Stimulated activated CD4-positive, alpha-beta T cell treated with anti-CD3 and anti-CD28 coated beads, Interleukin-1b, Interleukin-23, amount 100 ng/mL, for 24 hours (primary cell): ENCODE measurements at places on chromosomes 7 and 10.

DNA sequence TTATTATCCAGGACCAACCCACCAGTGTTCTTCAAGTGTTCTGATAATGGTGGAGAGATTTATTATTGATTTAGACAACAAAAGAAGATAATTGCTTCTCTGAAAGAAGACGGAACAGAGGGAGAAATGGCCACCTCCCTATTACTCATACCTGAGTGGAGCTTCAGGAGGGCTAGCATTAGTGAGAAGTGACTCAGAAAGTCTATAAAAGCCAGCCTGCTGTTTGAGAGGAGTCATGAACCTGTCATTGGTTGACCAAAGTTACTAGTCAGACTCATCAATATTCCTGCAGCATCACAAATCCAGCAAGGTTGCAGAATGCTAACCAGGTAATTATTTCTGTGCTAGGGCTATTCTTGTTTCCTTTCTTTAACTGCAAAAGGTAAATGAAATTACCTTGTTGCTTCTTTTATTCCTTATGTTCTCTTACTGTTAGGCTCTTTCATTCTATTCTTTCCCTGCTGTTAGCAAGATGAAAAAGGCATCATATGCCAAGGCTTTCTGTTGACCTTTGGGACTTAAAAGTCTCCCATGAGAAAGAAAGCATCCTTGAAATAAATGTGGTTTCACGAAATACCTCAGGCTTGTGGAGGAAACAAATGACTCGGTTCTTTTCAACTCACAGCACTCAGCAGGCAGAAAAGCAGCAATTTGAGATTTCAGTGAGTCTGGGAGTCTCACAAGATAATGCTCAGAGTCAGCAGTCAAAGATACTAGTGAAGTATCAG is 256.4 kb upstream of the PHYHIPL start:
- no peak for DNase-seq

DNA sequence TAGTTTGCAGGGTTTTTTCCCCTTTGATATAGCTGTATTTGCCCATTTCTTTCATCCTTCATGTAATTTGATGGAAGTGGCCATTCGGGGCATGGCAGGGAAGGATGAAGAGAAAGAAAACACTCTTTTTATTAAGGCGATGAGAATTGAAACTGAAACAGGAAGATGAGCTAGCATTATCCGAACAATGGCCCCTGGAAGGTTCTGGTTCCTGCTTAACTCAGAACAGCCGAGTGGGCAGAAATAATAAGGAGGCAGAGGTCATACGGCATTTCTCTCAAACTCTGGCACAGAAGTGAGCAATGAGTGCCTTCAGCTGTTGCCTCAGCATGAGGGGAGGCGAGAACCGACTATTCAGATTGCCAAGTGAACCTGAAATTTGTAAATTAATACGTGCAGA is 113.2 kb upstream of the MYO3A start:
- DNase-seq, result no peak

DNA sequence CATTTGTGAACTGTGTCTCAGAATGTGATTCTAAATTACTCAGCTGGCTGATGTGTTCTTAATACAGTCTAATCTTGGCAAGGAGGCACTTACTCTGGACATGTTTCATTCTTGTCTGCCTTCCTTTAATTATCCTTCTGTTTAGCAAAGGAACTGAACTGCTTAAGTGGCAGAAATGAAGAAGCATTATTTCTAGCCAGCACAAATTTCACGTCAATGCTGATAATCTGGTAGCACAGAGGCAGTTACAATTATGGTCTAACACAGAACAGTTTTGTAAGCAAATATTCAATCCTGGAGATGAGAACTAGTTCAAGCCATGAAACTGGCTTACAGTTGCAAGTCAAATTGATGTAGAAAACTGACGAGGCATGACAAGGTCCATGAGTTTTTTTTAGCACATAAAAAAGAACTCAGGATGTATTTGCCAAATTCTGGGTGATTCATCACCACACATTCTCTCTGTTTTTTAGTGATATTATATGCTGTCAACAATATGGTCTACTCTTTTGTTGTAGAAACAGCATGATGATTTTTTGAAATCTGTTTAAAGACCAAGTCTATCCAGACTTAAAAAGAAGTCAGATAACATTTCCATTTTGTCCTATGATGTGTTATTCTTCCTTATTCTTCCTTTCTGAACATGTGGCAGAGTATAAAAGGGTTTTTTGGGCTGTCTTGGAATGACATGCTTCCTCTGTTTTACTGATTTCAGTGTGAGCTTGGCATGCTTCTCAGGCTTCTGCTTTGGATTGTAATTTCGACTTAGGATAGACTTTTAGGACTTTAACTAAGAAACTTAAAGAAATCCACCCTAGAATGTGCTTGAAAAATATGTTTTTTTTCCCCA is 154.8 kb downstream of the DNAJB9 start:
- DNase-seq, result no peak

DNA sequence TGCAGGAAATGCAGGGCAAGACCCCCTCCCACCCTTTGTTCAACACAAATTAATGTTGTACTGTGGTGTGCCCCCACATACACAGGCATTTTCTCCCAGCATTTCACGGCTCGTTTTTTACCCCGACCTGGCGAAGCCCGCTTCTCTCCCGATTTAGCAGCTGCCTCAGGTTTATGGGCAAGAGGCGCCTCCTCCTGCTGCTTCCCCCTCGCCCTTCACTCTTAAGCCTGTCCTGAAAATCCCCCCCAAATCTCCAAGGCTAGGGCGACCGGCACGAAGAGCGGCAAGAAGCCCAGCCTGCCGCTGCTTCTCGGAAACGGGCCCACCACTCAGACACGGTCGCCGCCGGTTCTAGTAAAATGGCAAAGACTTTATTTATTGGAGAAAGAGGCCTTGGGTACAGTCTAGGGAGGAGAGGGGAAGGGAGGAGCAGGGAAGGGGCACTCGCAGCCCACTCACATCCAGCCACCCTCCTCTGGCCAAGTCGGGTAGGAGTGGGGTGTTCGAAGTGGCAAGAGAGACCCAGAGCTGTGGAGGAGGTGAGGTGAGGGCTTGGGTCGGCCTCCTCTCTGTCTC is 3.3 kb downstream of the LBX1 start:
- DNase-seq, result no peak

DNA sequence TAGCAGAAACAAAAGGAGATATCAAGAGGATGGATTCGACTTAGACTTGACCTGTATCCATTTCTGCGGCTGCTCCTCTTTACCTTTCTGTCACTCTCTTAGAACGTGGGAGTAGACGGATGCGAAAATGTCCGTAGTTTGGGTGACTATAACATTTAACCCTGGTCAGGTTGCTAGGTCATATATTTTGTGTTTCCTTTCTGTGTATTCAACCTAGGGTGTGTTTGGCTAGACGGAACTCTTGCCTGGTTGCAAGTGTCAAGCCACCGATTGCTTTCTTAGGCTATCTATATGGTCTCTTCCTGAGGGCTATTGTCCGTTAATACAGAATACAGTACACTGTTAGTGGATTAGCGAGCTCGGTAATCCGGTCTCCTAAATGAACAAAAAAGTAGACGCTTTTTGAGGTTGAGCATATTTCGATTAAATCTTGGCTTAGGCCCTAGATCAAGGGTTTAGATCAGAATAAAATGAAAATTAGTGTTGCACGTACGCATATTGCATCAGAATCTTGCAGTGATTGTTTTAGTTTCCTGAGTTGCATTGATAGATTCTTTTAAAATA is 1.2 kb downstream of the PTEN start:
- DNase-seq, result no peak
